NCI-H1694 treated with DMSO at 0.1 percent for 48 hours (cell line): ENCODE measurements at places on chromosomes 5 and 9.

- no peak for DNase-seq
Measured at GRCh38 chr9:14135421-14135820, 178.5 kb downstream of the NFIB start.

GRCh38 chr9:16561121-16561520 is 309.3 kb downstream of the BNC2 start:
- DNase-seq: no peak

DNA sequence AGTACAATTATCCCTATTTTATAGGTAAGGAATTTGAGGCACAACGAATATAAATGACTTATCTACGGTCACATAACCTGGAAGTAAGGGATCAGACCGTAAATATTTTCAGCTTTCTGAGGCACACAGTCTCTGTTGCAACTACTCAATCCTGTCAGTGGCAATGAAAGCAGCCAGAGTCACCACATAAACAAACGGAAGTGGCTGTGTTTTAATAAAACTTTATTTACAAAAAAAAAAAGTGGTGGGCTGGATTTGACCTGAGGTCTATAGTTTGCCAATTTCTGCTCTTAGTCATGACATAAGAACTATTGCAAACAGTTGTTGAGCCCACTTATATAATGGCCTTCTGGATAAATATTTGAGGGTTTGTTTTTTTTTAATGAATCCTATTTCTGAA is 29.6 kb downstream of the ZNF366 start:
- DNase-seq: no peak

DNA sequence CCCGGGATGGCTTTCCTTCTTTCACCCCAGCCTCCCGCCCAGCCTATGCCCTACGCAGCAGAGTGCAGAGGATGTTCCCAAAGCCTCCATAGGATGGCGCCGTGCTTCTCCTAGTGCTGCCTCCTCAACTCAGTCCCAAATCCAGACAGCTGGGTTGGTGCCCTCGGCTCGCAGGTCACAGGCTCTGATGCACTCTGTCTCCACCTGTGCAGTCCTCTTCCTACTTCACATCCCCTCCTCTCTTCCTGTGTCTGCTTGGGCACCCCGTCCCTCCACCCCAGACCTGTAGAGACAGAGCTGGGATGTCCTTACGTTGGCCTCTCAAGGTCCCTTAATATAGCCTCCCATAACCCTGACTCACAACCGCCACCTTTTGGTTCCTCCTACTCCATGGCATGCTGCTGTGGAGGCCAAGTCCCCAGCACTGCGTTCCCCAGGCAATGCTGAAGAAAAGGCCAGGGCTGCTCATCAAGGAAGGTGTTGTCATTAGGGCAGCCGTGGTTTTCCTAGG is 314.4 kb downstream of the GADD45G start:
- peak; percentile 57 for DNase-seq

DNA sequence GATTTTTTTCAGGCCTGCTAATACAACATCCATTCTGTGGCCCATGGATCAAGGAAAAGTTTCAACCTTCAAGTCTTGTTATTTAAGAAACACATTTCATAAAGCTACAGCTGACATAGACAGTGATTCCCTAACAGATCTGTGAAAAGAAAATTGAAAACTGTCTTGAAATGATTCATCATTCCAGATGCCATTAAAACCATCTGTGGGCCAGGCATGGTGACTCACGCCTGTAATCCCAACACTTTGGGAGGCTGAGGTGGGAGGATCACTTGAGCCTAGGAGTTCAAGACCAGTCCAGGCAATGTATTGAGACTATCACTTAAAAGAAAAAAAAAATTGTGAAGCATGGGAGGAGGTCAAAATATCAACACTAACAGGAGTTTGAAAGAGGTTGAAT is 6.0 kb downstream of the RAPGEF6 start:
- no peak for DNase-seq

- DNase-seq: no peak
Measured at GRCh38 chr5:116764941-116765340, 190.3 kb upstream of the SEMA6A start.

DNA sequence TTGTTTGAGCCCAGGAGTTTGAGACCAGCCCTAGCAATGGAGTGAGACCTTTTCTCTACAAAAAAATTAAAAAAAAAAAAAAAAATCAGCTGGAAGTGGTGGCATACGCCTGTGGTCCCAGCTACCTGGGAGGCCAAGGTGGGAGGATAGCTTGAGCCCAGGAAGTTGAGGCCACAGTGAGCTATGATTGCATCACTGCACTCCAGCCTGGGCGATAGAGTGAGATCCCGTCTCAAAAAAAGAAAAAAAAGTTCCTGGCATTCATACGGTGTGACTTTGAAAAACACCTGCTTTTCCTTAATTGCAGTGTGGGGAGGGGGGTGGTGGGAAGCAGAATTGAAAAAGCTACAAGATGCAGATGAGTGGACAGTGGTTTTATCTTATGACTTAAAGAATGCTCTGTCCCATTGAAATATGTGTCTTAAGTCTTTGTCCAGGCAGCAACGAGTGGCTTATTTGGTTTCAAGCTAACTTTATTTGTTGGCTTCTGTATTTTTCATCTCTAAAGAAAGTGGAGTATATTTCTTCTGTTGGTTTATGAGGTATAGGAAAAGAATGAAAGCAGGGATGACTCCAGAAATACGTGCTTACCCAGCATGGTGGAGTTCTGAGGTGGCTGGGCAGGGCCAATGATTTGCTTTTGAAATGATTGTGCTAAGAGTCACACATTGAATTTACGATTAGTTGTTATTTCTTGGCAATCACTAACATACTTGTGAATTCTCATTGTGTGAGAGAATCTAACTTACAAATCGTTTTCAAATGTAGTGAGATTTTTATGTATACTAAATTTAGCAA is 27.8 kb downstream of the ROPN1L start:
- no peak for DNase-seq

- no peak for DNase-seq
Measured at GRCh38 chr5:89601880-89602279, 718.9 kb upstream of the MEF2C start.

DNA sequence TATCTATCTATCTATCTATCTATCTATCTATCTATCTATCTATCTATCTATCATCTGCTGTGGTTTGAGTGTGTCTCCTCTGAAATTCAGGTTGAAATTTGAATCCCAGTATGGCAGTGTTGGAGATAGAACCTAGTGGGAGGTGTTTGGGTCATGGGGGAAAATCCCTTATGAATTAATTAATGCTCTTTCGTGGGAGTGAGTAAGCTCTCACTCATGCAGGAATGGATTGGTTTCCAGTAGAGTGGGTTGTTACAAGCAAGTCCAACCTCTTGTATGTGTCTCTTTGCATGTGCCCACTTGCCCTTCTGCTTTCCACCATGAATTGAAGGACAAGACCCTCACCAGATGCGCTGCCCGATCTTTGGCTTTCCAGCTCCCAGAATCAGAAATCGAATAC is 113.0 kb downstream of the ANXA1 start:
- no peak for DNase-seq
